Cardiac septum (tissue), 1 donor: ENCODE measurements at places on chromosomes 2 and 18.

- no peak for DNase-seq
Measured at GRCh38 chr2:29920631-29921559, 491 bp downstream of the ALK start.

- DNase-seq, result no peak
Measured at GRCh38 chr2:4844881-4845280, 847.3 kb upstream of the SOX11 start.

DNA sequence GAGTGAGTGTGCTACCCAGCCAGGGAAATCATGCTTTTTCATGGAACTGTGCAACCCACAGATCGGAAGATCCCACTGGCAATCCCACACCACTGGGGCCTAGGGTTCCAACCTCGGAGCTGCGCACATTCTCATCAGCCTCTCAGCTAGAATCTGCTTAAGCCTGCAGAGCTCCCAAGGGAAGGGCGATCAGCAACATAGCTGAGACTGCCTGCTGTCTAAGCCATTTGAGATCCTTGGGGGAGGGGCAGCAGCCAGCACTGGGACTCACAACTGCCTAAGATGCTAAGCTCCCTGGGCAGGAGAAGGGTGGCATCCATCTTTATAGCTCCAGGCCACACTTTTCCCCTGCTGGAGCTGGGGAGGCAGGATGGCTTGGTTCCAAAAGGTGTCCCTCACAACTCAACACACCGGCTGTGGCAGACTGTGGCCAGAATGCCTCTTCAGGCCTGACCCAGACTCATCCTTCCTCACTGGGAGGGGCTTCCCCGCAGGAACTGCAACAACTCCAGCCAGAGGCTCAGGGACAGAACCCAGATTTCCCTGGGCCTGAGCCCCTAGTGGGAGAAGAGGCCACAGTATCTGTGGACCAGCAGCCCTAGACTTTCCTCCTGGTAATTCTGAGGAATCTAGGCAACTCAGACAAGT is 1133.3 kb upstream of the PIK3C3 start:
- DNase-seq, result no peak

DNA sequence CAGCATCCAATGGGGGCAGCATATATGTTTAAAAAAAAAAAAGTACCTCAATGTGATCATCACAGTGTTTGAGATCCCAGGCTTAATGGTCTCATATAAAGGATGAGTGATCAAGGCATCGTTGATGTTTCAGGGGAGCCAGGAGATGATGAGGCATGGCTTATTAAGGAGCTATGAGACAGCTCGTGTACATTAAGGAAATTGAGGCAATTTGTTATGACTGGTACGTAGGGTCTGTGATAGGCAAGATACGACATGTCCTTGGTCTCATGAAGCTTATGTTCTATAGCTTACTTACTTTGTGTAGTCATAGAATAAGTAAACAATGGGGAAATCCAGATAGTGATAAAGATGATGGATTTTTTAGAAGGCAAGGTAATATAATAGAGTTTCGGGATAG is 49.1 kb upstream of the FAM171B start:
- no peak for DNase-seq

GRCh38 chr2:121075006-121075551 is 209.9 kb downstream of the TFCP2L1 start:
- DNase-seq, result no peak
